ENCODE measurements at places on chromosomes 2 and 18.

GRCh38 chr2:100643467-100643866 is 80.7 kb downstream of the PDCL3 start:
- DNase-seq = no peak

DNA sequence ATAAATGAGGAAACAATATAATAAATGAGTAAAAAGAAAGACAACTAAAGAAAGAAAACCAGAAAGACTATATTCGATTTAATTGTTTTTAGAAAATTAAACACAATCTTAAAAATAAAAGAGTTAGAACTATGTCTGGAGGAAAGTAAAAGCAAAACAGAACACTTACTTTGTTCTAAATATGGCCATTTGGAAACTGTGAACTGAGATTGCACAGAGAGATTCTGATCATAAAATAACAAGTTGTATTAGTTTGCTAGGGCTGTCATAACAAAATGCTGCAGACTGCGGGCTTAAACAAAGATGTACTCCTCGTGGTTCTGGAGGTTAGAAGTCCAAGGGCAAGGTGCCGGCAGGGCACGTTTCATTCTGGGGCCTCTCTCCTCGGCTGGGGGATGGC is 128.1 kb upstream of the AQP4 start:
- DNase-seq = no peak

- no peak for DNase-seq
These were observed 3.8 kb upstream of the ROCK2 start for GRCh38 chr2:11348209-11348749.

GRCh38 chr2:241970716-241971115 is 101.2 kb downstream of the RTP5 start:
- no peak for DNase-seq

GRCh38 chr2:98020516-98020915 is 24.8 kb upstream of the TMEM131 start:
- DNase-seq = no peak

DNA sequence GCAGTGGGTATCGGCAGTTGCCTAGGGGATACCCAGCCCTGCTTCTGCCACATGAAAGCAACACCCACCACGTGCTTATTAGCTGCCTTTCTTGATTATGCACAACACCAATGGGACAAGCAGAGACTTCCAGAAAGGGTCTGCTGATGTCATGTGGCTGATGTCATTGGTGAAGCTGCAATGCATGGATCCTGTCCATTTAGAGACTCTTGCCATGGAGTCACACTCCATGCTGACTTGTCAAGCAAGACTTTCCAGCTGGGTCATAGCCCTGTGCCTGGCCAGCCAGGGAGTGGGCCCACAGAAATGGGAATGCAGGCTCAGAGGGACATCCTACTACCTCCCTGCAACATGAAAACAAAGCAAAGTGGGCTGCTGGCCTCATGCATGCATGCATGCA is 81.8 kb downstream of the VAPA start:
- no peak for DNase-seq

DNA sequence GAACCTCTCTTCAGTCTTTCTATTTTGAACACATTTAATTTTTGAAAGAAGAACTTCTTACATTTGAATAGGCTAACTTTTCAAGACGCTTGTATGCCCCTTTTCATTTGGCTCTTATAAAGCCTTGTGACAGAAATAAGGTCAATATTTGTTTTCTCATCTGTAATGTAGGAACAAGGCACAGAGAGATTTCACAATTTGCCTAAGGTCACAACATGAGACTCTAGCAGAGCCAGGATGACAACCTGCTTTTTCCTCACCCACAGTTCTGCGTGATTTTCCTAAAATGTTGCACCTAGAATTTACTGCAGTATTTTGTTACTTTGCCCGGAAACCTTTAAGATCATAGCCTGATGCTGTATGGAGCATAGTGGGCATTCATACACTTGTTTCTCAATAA is 67.4 kb downstream of the TXNL1 start:
- DNase-seq = no peak

GRCh38 chr18:55634545-55634944 is 46.6 kb upstream of the TCF4 start:
- DNase-seq = peak; percentile 74

- no peak for DNase-seq
These were observed 259.0 kb downstream of the L3MBTL4 start for GRCh38 chr18:6155707-6156106.

DNA sequence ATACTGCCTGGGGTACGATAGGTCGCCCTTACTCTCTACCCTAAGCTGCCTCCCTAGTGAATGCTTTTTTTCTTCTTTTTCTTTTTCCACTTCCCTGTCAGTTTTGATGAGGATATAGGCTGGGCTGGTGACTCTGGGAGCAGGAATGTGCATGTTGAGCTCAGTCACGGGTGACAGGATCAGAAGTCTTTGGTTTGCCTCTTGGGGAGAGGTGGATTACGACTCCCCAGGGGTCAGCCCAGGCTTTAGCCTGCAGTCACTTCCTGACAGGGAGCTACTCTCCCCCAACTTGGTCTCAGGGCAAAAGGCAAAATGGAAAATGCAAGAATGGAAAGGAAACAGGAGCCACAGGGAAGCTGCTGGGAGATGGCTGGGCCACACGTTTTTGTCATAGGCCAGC is 57.3 kb downstream of the THNSL2 start:
- DNase-seq = no peak

- DNase-seq = no peak
These were observed 414.7 kb downstream of the LPIN1 start for GRCh38 chr2:12161085-12161484.

DNA sequence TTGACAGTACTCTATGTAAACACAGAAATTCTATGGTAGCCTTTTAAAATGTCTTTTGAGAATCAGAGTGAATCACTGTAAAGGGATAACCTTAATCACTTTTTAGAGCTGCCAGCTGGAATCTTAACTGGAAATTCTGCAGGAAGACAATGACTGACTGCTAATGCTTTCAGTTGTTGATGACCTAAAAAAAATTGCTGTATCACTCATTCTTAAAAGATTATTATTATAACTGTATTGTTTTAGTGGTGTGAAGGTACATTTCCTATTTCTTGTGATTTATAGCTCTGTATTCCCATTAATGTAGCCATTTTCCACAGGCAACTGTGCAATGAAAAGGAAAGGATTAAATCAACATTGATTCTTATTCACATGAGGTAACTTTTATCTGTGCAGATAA is 260.5 kb downstream of the CALCRL start:
- DNase-seq = no peak

- no peak for DNase-seq
These were observed at the start of gene PIEZO2 for GRCh38 chr18:11149441-11150270. PIEZO2 (minus strand) TSS chr18:11149569; CDS start chr18:11148588, 981 bp downstream.

DNA sequence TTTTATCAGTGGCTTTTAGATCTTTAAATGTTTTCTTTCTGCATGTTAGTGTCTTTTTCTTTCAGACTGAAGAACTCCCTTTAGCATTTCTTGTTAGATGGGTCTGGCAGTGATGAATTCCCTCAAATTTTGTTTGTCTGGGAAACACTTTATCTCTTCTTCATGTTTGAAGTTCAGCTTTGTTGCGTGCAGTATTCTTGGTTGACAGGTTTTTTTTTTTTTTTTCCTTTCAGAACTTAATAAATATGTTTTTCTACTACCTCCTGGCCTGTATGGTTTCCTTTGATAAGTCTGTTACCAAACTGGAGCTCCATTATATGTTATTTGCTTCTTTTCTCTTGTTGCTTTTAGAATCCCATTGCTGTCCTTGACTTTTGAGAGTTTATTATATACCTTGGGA is 89.8 kb upstream of the ACKR3 start:
- no peak for DNase-seq

DNA sequence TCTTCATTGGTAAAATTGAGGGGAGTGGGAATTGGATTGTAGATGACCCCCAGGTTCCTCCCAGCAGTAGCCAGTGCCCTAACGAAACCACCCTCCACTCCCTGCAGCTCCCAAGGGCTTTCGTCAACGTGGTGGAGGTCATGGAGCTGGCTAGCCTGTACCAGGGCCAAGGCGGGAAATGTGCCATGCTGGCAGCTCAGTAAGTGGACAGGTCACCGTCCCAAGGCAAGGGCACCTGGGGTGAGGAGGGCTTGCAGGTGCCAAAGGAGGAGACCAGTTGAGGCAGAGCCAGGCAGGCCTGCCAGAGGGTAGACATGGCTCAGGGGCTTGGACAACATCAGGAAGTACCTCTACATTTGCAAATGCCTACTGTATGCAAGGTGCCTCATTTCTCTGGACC is 122.6 kb upstream of the PPP1CB start:
- DNase-seq = no peak
